ENCODE measurements at places on chromosomes 7 and 10.

- no peak for DNase-seq
Measured at GRCh38 chr10:131749767-131750142, 151.1 kb upstream of the PPP2R2D start.

DNA sequence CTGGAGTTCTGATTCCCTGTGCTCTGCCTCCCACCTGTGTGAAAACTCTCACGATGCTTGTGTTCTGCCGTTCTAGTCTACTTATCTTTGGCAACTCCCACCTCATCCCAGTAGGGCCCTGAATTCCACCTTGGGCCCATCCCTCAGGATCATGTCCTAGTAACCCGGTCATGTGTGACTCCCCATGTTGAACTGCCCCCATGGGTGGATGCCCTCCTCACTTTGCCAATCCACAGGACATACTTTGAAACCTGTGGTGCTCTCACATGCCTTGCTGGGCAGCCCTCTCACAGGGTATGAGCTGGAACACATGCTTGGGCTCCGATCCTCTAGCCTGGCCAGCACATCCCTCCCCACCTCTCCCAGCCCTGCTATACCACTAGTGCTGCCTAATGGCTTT, 3.8 kb upstream of the RBM33 start:
- DNase-seq: no peak

GRCh38 chr7:39550411-39550810, 15.8 kb upstream of the YAE1 start:
- DNase-seq: no peak

DNA sequence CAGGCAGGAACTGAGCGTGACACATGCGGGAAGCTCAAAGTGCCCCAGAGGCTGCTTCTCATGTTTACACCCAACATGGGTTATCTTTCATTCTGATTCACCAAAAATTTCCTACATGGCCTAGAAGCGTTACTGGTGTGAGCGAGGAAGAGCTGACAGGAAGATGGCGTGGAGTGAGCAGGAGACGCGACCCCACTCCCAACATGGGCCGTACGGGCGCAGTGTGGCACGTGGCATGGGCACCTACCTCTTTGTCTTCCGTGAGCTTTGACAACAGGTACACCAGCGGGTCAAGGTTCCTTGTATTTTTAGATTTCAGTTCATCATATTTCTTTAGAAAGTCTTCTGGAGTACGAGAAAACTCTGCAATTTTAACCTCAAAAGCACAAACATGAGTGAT, 8.9 kb downstream of the TUBGCP2 start:
- DNase-seq: no peak

GRCh38 chr7:123023126-123023525, 27.6 kb upstream of the TAS2R16 start:
- DNase-seq: no peak

DNA sequence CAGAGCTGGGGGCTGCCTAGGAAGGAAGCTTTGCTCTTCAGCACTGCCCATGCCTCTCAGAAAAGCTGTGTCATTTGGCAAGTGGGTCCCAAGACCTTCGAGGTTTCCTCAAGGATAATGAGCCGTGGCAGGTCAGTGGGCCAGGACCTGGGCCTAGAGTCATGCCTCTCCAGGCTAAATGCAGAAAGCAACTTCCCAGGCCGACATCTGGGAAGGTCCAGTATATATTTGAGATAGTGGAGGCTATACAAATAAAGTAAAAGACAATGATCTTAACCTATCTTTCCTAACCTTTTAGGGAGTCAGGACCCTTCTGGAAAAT, 2.4 kb upstream of the HOXA10 start:
- DNase-seq: no peak

DNA sequence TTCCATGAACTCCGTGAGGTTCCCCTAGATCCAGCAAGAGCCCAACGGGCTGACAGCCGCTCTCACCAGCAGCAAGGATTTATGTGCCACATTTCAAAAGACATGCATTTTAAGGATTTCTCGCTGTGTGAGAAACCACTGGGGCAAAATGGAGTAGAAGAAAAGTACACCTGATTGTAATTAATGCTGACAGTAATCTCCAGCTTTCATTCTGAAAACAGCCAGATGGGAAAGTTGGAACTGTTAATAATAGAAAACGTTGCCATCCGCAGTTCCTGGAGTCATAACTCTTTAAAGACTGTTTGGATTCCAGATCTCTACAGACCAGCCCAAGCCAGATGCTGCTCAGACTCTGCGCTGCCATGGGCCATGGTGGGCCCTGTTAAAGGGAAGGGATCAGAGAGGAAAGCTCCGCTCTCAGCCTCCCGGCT, 216.9 kb upstream of the GLI3 start:
- no peak for DNase-seq

DNA sequence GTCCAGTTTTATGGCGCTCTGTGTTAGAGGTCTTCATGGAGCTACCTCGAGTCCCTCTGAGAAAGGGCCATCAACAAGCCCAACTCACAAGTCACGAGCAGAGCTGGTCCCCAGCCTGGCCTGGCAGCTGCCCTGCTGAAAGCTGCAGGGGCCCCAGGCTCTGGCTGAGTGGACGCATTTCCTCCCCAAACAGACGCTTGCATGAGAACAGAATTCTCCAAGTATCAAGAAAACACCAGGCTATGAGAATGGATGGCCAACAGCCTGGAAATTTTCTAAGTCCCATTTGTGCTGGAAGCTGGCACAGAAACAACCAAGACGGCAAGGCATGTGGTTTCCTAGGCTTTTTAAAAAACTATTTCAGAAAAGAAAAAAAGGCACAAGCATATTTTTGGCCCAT, 114.8 kb downstream of the FAM53B start:
- no peak for DNase-seq

- no peak for DNase-seq
Measured at GRCh38 chr10:120891365-120891764, 40.2 kb downstream of the WDR11 start.

DNA sequence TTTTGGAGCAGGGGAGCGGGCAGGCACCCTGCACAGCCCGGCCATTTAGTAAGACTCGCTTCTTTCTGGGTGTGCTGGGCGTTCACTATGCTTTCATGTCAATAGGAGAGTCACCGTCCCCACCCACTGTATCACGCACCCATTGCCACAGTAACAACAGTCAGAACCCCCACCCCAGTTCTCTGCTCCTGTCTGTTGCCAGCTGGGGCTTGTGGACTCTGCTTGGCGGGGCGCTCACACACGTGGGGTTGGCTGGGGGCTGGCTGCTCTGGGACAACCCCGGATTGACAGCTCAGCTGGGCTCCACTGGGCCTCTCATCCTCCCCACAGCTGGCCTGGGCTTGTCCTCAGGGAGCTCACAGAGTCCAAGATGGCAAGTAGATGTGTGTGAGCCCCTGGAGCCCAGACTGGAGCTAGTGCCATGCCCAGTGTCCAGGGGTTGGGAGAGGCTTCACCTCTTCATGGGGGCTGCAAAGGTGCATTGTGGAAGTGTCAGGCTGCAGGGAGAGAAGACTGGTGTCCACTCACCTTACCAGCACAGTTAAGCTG, 59.6 kb downstream of the GLRX3 start:
- no peak for DNase-seq

GRCh38 chr10:109956454-109957091, 33.3 kb upstream of the XPNPEP1 start:
- peak; percentile 74 for DNase-seq

DNA sequence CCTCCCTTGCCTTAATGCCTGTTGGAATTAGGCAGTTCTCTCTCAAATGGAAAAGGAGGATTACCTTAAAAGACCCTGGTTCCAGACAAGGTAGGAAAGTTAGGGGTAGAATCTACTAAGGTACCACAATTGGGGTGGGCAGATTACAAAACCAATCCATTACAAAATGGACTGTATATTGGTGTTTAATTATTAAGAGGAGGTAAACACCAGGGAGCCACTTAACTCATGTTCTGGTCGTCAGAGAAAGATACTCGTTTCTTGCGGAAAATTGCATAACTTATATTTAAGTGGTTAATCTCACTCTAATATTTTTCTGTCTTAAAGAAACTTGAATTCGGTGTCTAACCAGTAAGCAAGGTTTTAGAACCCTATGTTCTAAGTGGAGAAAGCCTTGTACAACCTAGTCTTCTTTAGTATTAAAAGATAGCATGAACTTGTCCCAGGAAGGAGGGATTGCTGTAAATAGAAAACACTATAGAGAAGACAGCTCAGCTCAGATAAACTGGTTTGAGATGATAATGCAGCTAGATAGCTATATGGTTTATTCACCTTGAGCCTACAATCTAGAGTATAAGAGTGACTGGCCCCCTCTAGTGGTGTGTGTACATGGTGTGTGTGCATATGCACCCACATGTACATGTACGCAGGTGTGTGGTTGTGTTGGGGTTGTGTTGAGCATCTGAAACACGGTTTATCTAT, 58.0 kb upstream of the STRIP2 start:
- peak; percentile 74 for DNase-seq

GRCh38 chr7:130288829-130289228, 4.1 kb upstream of the CPA4 start:
- no peak for DNase-seq

DNA sequence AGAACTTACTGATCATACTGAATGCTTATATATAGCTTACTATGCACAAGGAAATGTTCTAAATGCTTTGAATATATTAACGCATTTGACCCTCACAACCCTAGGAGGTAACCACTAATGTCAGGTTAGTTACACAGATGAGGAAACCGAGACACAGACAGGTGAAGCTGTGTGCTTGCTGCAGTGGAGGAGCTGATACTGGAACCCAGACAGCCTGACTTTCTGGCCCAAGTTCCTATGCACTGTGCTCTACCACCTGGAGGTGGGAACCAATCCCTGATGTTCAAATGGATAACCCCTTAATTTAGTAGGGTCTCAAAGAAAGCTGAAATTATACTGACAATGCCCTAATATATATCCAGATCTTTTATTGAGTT, 119.6 kb downstream of the SORBS1 start:
- DNase-seq: no peak

DNA sequence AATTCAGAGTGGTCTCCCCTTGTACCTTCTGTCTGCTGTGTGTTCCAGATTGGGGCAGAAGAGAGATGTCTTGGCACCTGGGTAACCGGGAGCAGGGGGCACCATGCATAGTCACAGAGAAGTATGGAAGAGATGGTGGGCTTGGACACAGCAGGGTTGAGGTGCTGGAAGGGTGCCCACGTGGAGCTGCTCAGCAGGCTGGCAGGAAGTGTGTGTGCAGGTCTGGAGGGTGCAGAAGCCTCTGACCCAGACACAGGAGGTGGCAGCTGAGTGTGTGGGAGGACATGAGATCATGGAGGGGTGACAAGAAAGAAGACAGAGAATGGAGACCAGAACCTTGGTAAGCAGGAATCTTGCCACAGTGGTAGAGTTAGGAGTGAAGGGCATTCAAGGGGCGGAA, 42.3 kb upstream of the DUSP5 start:
- DNase-seq: peak; percentile 26

DNA sequence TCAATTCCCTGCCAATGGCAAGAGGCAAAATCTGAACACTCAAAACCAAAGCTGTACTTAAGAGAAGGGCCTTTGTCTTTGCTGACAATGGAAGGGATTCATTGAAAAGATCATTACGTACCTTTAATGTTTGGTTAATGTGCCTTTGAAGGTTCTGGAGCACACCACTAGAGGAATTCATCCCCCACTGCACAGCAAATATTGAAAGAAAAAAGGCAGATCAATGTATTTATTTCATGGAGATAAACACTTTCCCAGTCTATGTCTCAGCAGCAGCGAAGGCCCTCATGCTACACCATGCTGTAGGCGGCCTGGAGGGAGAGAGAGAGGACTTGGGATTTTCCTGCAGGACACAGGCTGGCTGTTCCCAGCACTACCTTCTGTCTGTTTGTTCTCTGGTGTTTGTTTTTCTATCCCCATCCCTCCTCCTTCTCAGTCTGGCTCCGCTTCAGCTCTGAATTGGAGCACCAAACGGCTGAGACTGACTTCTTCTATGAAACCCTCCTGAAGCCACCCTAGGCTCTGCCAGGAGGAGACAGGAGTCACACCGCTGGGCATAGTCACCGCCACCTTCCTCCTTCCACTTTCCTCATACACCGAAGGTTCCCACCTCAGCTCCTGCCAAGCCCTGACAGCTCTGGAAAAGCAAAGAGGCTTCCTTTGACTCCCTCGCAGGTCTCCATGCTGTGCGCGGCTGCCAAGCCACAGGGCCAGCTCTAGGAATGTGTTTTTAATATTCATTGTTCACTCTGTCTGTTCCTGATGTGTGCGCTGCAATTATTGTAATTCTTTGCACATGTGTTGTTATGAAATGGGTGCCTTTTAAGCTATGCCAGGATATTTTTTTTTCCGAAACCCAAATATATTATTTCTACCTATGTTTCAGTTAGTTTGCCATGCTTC, 301.5 kb downstream of the FZD1 start:
- no peak for DNase-seq

- DNase-seq: peak; percentile 82
Measured at GRCh38 chr7:128869138-128869943, 6.7 kb downstream of the ATP6V1F start.

DNA sequence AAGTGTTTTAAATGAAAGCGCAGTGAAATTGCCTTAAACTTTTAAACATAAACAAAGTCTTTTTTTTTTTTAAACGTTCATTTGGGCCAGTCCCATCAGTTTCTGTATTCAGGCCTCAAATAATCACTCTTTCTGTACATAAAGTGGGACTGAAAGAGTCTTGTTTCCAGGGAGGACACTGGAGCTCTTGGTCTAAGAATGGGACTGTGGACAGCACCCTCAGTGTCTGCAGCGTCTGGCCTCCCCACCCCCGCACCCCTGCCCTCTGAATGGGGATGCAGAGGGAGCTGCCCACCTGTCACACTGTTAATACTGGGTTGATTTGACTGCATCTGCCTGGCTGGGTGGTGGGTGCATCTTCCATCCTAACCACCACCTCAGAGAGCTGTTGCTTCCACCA, 5.2 kb downstream of the ZNF365 start:
- DNase-seq: no peak

DNA sequence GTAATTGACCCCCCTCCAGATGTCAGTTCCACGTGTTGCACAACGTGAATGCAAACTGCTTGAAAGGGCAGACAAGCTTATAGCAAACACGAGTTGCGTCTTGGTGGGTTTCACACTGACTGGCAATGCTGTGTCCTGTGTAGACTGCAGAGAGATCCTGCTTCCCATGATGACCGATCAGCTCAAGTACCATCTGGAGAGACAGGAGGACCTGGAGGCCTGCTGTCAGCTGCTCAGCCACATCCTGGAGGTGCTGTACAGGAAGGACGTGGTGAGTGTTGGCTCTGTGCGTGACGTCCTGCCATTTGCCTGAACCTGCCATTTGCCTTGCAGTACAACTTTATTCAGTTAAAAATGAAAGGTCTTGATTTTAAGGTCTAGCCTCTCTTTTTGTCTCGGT, 71.1 kb downstream of the INSYN2A start:
- peak; percentile 65 for DNase-seq

DNA sequence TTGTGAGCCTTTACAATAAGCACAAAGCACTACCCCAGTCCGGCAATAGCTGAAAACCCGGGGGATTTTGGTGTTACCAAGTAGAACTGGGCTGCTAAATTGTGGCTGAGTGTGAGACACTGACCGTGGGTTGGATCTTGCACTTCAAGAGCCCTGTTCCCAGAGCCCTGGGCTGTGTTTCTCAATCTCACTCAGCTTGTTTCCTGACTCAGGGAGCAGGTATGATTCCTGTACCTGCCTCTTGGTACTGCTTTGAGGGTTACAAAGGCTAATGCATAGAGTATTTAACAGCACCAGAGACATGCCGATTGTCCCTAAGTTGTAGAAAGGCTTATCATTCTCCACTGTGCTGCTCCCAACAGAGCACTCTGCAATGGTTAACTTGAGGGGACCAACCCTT, 134.6 kb downstream of the TEX36 start:
- DNase-seq: no peak

Measured in hematopoietic multipotent progenitor cell treated with erythropoietin and hydrocortisone succinate and interleukin-3 and kit ligand, for 4 days (in vitro differentiated cells).